Fibroblast of skin of right quadriceps (primary cell): ENCODE measurements at places on chromosomes 3 and 15.

- no peak for DNase-seq
Measured at GRCh38 chr3:107238787-107239186, 138.5 kb upstream of the CCDC54 start.

GRCh38 chr3:37944391-37944842, 46.2 kb upstream of the VILL start:
- no peak for DNase-seq

GRCh38 chr3:132840201-132840700, 118.0 kb upstream of the NPHP3 start:
- no peak for DNase-seq

GRCh38 chr3:80190051-80190450, 422.3 kb upstream of the ROBO1 start:
- peak; percentile 97 for DNase-seq

- DNase-seq = no peak
Measured at GRCh38 chr15:90232941-90233386, 777 bp downstream of the CIB1 start.

DNA sequence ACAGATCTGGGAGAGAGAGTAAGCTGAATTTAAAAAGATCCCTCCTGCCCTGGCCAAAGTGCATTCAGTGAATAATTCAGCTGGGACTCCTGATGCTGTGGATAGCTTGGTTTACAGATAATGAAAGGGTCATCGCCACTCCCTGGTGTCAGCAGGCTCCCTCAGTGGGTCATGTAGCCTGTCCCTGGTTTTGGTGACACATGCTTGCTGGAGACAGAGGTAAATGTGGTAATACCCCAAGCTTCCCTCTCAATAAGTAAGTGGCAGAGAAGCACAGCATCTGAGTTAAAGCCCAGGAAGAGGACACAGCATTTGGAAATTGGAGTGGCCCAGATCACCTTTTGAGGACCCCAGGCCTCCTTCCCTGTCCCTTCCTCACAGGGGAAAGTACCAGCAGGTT, 1.8 kb downstream of the TMEM115 start:
- no peak for DNase-seq

- peak; percentile 21 for DNase-seq
Measured at GRCh38 chr3:43455233-43455632, 166.6 kb downstream of the ANO10 start.

GRCh38 chr3:171966533-171967136, 72.7 kb upstream of the FNDC3B start:
- DNase-seq = no peak

- DNase-seq = no peak
Measured at GRCh38 chr3:27813255-27813654, 91.1 kb upstream of the EOMES start.

GRCh38 chr3:24375947-24376384, 118.7 kb downstream of the THRB start:
- DNase-seq = no peak

GRCh38 chr3:72329354-72329753, 518.9 kb downstream of the SHQ1 start:
- peak; percentile 60 for DNase-seq

- no peak for DNase-seq
Measured at GRCh38 chr15:44438402-44438801, 11.0 kb downstream of the CTDSPL2 start.

DNA sequence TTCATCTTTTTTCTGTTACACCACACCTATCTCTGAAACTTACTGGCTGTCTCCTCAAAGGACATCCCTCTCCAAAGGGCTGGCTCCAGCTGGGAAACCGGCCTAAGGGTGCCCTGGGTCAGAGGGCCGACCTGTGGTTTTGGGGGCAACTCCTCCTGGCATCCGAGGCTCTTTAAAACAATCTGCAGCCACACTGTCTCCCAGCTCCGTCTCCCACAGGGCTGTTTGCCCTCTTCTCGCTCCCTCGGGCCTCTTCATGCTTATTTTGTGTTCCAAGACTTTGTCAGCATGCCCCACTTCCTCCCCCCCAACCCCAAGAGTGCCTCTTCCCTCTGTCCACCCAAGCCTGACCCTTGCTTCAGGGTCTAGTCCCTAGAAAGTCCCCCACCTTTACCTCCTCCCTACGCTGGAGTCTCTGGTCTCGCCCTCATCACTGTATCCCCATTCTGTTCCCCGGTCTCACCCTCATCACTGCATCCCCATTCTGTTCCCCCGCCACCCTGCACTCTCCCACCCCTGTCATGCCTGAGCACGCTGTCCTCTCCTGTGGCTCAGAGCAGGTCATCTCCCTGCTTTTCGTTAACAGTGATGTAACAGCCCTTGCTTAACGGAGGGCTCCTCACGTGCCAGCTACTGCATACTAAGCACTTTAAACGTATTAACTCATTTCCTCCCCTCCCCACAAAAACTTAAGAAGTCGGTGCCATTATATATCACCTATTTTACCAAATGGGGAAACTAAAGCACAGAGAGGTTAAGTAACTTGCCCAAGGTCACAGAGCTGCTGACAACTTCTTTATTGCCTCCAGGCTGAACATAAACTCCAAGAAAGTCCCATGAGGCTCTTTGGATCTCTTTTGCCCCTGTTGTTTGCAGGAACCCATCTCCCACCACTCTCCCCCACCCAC, 1.1 kb upstream of the CSK start:
- DNase-seq = peak; percentile 65

DNA sequence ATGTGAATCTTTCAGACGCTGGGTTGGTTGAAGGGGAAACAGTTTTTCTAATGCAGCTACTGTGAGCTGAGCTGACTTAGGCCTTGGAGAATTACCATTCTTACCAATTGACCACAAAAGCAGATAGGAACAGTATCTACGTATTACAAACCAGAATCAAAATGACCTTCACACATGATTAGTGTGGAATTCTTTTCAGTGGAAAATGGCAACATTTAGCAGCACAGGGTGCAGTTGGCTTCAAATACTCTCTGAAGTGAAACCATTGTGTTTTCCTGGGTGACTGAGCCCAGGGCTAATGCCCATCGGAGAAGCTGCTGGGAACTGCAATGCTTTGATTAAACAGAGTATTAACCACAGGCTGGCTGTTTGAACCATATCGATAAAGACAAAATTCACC, 40.2 kb upstream of the GOLGA8J start:
- no peak for DNase-seq

DNA sequence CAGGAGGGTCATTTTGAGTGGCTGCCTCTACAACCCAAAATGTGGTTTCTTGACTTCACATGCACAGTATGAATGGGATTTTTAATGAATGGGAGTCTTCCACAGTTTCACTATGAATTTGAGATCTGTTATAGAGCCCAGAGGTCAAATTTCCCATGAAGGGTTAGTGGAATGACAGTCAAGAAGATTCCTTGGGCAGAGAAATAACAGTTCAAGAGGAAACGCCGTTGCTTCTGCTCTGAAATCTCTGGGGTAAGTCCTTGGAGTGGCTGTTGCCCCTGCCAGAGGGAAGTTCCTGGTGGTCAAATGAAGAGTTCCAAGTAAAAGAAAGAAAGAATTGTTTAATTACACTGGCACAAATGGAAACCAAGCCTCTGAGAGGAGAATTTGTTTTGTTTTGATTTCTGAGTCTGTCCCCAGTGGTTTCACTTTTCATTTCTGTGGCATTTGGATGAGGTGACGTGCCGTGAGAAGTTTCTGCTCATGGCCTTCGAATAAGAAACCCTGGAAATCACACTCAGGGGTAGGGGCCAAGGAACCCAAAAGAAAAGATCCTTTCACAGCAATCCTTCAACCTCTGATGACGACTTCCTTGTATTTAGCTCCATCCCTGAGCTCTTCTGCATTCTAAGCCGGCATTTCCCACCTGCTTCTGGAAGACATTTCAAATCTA, 77.5 kb upstream of the IL12A start:
- no peak for DNase-seq

GRCh38 chr15:50377867-50378751, 23.1 kb upstream of the GABPB1 start:
- no peak for DNase-seq

- DNase-seq = no peak
Measured at GRCh38 chr3:44301746-44302145, 36.8 kb upstream of the TCAIM start.

DNA sequence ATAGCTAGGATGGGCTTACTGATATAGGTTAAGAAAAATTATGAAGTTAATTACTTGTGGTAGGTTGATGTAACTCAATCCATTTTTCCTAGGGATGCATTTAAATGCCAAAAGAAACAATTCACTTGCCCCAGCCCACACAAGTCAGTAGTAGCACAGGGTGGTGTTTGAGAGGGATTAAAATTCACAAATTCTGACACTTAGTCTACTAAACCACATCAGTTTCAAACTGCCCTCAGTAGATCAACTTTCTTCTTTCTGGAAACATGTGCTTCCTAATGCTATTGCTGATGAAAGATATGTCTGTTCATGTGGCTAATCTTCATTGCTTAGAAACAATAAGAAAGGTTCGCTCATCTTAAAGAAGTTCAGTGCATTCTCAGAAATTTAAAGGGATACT, 160.6 kb downstream of the EPHA3 start:
- DNase-seq = no peak

GRCh38 chr3:171784937-171785336, 25.3 kb downstream of the PLD1 start:
- DNase-seq = no peak

DNA sequence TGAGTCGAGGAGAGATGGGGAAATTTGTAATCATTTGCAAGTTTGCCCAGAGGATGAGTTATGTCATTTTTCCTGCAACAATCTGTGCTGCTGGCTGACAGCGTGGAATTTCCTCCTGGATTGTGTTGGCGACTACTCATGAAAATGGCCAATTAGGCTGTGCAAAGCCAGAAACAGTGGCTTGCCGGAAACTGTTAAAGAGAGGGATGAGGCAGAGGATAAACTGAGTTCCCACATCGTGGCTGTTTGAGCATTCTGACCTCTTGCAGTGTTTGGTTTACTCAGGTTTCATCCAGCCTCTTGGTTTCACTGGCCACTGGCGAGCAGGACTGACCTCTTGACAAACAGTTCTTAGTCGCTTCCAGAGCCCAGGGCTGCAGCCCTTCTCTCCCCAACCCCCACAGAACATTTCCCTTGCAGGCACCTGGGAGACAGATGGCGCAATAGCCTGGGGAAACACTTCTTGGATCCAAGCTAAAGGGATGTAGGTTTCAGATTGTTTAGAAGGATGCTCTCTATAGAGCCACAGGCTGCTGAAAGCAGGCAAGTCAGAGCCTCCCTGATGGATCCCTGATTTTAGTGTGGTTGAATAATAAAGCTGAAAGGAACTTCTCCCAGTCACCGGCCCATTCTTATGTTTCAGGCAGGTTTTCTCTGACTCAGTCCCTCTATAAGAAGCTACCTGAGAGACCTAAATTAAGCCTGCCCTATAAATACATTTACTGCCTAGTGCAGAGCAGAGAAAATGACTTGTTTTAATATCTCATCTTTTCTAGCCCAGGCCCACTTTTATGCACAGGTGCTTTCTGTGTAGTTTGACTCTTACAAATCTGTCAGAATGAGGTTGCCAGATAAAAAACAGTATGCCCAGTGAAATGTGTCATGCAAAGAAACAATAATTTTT, 92.8 kb upstream of the UBE2E1 start:
- peak; percentile 91 for DNase-seq

- no peak for DNase-seq
Measured at GRCh38 chr15:61243983-61244593, 15.0 kb upstream of the RORA start.

DNA sequence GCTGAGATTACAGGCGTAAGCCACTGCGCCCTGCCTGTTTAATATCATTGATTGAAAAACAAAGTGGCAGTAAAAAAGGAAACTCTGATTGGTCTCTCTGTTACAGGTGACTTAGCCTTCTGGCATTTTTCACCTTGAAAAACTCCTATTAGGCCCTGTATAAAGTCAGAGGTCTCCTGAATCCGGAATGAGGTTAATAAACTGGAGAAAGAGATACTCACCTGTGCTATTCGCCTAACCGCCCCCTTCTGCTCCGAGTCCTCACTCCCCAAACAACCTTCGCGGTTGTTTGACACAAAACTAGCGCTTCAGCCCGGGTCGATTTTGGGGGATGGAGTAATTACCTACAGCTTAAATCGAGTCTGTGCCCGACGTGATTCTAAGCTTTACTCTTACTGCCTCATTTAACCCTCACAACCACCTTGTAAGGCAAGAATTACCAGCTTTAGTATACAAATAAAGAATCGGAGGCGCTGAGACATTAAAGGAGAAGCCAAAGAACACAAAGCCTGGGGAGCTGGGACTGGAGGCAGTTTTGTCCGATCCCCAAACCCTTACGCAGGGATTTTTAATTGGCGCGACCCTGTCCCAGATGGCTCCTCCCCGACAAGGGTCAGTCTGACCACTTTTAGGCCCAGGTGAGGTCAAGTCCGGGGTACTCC, 441 bp downstream of the CEP70 start:
- no peak for DNase-seq

GRCh38 chr3:105653868-105654267, 214.9 kb downstream of the CBLB start:
- no peak for DNase-seq

GRCh38 chr3:102078854-102079808, 229.8 kb downstream of the NFKBIZ start:
- no peak for DNase-seq

DNA sequence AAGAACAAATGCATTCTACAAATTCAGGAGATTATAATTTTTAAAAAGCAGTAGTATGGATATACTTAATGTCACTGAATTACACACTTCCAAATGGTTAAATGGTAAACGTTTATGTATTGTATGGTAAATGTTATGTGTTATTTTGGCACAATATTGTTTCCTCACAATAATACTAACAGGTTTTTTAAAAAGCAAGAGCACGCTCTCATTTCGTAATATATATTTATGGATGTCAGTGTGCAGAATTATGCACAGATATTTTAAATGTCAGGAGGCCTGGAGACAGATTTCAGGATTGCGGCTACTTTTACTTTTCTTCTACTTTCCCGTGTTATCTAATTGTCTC, 533 bp downstream of the ZNF445 start:
- no peak for DNase-seq

DNA sequence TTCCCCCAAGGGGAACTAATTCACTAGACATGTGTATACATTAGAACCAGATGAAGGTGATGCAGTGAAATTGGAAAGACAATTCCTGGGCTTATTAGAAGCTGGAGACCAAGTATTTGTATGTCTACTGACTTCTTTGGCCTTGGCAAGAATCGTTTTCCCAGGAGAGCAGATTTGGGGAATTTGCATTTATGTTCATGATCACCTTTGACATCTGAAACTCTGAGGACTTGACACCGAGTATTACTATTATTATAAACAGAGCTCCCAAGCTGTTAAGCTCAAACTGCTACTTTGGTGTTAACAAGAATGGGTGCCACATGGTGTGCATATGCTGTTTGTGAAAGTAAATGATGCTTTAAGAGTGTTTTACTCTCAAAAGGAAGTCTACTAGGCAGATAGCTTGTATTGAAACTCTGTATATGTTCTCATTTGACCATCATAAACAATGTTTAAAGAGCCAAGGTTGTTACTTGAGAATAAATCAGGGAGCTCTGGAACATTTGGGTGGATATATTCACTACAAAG, 519.8 kb upstream of the GOLIM4 start:
- DNase-seq = no peak

DNA sequence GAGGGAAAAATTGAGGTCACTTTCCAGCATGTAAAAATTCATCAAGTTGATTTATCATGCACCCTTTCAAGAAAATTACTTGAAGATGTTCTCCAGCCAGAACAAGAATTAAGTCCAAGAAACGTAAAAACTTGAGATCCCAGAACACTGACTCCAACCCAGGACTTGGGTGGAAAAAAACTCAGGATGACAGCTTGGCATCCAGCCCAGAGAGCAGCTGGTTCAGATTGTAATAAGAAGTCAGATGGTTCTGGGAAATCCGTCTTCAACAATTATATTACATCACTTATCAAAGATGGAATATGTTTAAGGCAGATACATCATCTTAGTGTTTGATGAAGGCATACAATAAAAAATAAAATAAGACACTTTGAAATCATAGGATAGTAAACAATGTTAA, 23.0 kb upstream of the DNAJC13 start:
- peak; percentile 50 for DNase-seq
